ENCODE measurements at places on chromosomes 4 and X.

- DNase-seq: no peak
These were observed 221.8 kb upstream of the IGFBP7 start for GRCh38 chr4:57331959-57332358.

DNA sequence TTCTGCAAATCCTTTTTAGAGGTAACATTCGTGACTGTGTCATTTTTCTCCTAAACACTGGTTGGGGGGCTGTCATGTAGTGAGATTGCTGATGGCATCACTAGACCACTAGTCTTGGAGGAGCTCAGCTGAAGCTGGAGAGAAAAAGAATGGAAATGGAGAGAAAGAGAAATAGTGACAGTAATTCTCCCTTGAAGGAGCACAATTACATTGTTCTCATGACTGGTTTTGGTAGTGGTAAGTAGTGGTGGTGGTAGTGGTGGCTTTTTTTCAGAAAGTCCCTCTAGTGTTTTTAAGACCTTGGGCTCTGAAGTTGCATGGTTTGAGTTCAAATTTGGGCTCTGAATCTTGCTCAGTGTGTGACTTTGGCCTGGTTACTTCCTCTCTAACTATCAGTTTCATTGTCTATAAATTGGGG lies 99.8 kb downstream of the LARP7 start:
- DNase-seq: no peak

- DNase-seq: no peak
These were observed 117.0 kb downstream of the DCK start for GRCh38 chr4:71110499-71110898.

DNA sequence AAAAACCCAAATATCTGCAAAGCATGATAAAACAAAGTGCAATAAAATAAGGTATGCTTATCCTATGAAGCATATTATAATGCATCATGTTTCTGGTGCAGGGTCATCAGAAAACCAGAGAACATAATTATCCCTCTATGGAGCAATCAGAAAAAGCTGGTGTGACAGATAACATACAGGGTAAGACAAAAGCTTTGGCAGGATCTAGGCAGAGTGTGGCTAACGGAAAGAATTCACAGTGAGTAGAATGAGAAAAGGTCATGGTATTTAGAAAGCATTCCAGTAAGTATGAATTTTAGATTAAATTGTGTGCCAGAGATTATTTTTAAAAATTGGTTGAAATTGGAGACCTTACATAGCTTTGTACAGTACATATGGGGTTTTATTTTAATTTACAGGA lies 29.0 kb upstream of the UGT2B4 start:
- DNase-seq: peak; percentile 40

- peak; percentile 7 for DNase-seq
These were observed 35.3 kb upstream of the PTPN13 start for GRCh38 chr4:86558797-86559196.

DNA sequence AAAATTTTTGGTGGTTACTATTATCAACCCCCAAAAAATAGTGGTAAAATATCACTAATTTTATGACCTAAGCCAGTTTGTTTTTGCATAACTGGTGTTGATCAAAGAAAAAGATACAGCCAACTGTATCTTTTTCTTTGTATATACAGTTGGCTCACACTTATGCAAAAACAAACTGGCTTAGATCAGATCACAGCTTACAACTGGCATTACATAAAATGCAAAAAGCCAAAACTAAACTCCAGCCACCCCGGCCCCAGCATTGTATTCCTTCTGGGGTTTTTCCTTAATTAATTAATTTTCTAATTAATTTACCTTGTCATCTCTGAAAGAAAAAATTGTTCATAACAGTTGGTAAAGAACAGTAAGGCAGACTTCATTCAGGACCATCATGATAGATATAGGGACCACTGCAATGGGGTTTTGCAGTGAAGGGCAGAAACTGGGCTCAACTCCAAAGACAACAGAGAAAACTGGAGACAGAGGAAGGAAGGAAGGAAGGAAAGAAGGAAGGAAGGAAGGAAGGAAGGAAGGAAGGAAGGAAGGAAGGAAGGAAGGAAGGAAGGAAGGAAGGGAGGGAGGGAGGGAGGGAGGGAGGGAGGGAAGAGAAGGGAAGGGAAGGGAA lies 202.1 kb downstream of the HNRNPD start:
- no peak for DNase-seq
